ENCODE measurements at places on chromosomes 4 and X.

DNA sequence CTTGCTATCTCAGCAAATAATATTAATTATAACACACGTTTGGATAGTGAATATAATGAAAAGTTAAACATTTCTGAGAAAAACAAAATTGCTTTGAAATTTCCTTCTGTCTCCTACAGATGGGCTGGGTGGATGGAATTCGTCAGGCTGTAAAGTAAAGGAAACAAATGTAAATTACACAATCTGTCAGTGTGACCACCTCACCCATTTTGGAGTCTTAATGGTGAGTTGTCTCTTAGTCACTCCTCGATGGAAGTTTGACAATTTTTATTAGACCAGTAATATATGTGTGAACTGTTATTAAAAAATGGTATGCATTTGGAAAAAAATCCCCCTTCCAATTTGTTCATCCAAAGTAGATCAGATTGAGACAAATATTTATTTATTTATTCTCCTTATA, 92.5 kb upstream of the BRS3 start:
- DNase-seq, result no peak

- DNase-seq, result no peak
Observed at GRCh38 chr4:128844931-128845330, 35.4 kb downstream of the JADE1 start.

- DNase-seq, result no peak
Observed at GRCh38 chr4:96052827-96053226, 212.9 kb downstream of the PDHA2 start.

- DNase-seq, result no peak
Observed at GRCh38 chrX:124679199-124679598, 332.8 kb downstream of the SH2D1A start.

GRCh38 chr4:136355970-136356369, 1176.3 kb downstream of the PCDH18 start:
- DNase-seq, result no peak

GRCh38 chr4:82352825-82353366, 20.9 kb downstream of the HNRNPD start:
- DNase-seq, result no peak

DNA sequence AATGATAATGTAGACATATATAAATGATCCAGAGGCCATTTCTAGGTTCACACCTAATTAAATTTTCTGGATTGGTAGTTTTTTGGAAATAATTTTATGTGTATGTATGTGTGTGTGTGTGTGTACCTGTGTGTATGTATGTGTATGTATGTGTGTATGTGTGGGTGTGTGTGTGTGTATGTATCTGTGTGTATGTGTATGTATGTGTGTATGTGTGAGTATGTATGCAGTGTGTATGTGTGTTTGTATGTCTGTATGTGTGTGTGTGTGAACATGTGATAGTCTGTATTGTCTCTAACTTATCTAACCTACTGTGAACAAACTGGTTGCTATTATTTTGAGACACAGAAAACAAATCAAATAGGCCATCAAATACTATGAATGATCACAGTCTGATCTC, 152.6 kb downstream of the COL25A1 start:
- no peak for DNase-seq

DNA sequence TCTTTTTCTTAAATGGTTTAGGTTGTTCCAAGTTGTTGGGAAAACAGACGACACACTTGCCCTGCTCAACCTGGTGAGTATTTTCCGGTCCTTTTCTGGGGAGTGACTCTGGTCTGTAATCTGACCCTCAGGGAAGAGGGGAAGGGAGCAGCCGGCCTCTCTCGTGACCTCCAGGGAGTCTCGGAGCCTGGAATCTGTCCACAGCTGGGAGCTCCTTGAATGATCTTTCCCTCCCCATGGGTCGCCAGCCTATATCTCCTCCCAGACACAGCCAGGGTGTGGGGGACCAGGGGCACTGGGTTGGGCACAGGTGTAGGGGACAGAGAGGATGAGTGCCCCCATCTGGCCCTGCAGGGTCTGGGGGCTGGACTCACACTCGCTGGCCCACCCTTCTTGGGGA, 18.9 kb downstream of the TMEM175 start:
- no peak for DNase-seq

- peak; percentile 29 for DNase-seq
Observed at GRCh38 chr4:100095729-100096595, 94.3 kb downstream of the DDIT4L start.

GRCh38 chr4:86338989-86339388, 20.9 kb downstream of the MAPK10 start:
- DNase-seq, result no peak

GRCh38 chr4:14265651-14266050, 638.1 kb upstream of the BOD1L1 start:
- no peak for DNase-seq

DNA sequence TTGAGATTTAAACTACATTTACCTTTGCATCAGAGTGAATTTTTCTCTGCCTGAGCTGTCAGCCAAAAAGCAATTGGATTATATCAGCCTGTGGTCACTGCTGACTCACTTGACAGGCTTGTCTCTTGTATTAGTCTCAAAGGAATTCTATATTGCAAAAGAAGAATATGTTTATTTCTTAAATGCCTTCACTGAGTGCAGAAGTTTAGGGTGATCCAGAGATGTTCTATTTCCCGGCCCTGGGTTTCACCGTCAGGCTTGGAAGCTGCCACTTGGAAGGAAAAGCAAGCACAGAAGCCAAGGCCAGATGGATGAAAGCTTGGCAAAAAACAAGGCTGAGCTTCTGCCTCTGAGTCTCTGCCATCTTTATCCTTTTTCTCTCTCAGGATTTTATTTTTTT, 80.9 kb downstream of the FAM114A1 start:
- no peak for DNase-seq

- DNase-seq, result no peak
Observed at GRCh38 chr4:54330896-54331295, 101.8 kb downstream of the PDGFRA start.

DNA sequence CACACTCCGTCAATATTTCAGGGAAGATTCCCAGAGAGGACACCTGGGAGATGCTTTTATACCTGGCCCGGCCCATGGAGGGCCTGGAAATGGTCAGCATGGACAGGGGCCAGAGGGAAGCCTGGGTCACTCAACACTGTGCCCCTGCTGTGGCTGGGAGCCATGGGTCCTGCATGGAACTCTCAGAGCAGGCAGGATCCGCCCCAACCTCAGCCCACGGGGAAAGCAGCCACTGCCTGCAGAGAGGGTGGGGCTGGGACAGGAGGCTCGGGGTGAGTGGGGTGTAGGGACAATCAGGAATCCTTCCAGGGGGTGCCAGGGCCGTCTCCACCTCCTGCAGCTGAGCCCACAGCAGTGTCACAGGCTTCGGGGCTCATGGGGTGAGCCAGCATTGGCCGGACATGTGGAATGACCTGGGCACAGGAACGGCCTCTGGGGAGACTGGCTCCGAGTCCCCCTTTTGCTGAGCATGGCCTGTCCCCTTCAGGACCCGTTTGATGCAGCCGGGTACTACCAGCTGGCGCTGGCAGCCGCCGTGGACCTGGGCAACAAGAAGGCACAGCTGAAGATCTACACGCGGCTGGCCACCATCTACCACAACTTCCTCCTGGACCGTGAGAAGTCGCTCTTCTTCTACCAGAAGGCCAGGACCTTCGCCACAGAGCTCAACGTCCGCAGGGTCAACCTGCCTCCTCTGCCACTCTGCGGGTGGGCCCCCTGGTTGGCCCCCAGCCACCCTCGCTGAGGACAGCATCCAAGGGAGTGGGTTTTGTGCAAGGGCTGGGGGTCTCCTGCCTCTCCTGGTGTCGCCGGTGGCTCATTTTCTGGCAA, 29.1 kb upstream of the HTRA3 start:
- DNase-seq, result no peak

GRCh38 chrX:113389846-113390245, 549.2 kb upstream of the AMOT start:
- DNase-seq, result no peak

- no peak for DNase-seq
Observed at GRCh38 chrX:153684467-153685155, 3.1 kb upstream of the SLC6A8 start.

DNA sequence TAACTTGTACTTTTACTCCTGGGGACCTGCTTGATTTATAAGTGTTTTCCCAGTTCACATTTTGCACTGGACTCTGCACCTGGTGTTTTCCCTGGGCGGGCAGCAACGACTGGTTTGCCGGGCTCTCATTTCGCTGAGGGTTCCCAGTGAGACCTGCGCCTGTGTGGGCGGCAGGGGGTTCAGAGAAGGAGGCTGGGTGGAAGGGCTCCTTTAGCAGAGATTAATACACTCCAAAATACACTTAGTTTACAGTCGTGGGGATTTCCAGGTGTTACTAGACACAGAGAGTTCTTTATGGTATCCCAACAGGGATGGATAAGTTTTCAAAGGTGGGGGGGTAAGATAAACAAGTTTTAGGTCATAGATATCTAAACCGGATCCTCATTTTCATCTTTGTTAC, 53.0 kb upstream of the SHISA3 start:
- DNase-seq, result no peak

DNA sequence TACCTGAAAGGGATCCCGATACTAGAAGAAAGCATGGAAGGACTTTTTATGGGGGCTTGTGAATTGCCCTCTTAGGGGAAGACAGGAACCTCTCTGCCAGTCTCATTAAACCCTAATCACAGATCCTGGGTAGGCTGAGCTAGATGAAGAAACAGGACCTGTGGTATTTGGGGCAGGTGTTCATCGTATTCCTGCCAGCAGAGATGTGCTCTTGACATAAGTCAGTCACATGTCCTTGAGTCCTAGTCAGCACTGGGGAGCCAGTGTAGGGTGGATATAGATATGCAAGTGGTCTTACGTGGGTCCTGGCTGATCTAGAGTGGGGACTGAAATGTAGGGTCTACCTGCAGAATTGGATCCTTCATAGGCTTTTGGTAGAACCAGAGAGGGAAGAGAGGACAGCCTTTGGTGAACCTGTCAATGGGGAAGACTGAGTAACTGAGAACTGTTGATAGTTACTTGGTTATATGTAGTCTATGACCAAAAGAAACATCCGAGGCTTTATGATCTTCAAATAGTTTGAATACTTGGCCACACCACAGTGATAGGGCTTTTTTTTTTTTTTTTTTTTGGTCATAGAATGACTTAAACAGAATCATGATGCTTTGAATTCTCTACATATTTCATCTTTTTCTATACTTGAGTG, 63.5 kb upstream of the WDR1 start:
- DNase-seq, result no peak

DNA sequence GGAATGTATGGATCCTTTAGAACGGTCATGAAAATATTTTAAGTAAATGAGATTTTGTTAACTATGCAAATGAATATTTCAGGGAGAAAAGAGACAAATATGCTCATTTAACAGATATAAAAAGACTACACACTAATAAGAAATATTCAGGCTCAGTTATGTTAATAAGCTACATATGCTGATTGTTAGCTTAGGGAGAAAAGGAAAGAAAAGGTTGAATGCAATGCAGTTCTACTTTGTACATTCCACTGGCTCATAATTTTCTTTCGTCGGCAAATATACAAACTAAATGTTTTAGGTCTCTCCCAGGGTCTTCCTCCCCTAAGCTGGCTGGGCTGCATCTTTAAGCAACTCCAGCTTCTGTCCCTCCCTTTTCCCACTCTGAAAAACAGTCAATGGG, 2.7 kb upstream of the RTL3 start:
- no peak for DNase-seq

GRCh38 chrX:47448165-47448806, 34.7 kb downstream of the ZNF41 start:
- no peak for DNase-seq

GRCh38 chr4:117422297-117422696, 336.9 kb upstream of the TRAM1L1 start:
- no peak for DNase-seq

DNA sequence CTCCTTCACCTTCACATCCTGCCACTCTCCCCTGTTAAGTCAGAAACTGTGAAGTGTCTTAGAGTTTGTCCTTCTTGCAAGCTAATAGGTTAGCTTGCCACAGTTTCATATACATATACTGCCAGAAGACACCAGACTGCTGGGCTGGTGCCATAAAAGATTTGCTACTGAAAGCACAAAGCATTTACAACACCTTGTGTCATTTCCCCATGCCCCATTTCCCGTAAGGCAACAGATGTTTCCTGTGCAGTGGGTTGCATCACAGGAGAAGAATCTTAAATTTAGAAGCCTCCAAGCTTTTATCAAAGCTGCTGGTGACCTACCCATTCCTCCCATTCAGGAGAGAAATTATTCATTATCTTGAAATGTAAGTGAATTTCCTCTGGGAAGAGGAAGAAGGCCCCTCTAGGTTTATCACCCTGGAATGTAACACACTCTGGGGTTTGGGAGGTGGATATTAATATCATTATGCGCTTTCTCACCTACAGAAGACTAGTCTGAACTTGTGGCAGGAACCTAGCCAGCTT, 34.5 kb upstream of the RAB33B start:
- no peak for DNase-seq

DNA sequence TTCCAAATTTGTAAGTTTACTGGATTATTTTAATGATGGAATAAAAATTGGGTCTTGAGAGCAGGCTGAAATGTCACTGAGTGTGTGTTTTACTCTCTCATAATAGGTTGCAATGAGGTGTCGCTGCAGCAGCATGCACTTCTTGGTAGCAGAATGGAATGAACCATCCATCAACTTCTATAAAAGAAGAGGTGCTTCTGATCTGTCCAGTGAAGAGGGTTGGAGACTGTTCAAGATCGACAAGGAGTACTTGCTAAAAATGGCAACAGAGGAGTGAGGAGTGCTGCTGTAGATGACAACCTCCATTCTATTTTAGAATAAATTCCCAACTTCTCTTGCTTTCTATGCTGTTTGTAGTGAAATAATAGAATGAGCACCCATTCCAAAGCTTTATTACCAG, 2.6 kb downstream of the SAT1 start:
- no peak for DNase-seq

DNA sequence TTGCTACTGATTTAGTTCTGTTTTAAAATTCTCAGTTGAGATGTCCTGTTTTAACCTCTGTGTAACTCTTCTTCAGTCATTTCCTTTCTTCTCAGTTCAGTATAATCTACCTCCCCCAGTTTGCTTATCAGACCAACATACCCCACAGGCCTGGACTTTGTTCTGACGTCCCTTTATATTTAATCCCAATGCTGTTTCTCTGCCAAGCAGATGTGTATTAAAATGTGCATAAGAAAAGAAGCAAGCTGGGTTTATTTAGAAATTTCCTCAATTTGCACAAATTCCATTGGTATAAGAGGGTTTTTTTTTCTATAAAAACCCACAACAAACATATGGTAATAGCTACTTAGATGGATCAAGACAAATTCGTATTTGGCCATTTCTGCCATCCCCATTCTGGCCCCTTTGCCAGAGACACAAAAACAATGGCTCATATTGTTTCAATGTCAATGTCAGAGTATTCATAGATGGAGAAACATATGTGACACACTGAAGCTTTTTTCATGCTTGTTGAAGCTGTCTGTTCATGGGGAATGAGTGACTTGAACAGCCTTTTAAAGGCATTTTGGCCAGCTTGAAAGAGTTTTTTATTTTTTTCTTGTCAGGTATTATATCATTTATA, 24.5 kb downstream of the HCCS start:
- no peak for DNase-seq

- peak; percentile 60 for DNase-seq
Observed at GRCh38 chr4:56530269-56531148, 24.9 kb downstream of the ARL9 start.

DNA sequence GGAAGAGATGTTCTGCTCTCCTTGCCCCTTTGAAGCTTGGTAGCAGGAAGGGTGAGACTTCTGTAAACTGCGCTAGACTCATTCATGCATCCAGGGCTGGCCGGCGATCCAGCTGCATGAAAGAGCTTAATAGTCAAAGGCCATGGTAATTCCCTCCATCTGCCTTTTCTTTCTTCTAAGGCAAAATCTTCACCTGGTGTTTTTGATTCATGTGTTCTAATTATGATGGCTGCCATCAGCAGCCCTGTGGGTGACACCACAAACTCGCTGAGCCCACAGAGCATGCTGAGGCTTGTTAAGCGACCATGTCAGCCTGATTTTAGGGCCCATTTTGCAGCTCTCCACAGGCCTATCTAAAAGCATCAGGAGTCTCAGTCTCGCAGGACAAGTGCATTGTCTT, 450.1 kb upstream of the TENM3 start:
- no peak for DNase-seq

Measured in stimulated activated CD8-positive, alpha-beta memory T cell treated with anti-CD3 and anti-CD28 coated beads, Interleukin-15, amount 100 ng/mL, for 4 hours (primary cell).